ENCODE measurements at places on chromosomes 12 and 14.

DNA sequence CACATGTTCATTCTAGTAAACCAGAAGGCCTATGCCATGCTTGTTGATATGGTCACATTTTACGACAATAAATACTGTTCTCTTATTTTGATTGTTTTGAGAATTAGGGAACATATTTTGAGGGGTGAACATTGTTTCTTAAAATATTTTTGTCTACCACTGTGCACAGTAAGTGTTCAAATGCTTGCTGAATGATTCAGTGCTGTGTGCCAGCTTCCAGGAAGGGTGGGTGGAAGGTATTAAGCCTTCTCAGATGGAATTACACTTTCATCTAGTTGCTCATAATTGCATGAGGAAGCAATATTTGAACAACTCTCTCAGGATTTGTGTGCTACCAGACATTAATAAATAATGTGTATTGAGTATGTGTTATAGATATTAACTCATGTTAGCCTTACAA lies 15.5 kb upstream of the TMX1 start:
- DNase-seq, result no peak

GRCh38 chr12:106758349-106759110 lies 16.0 kb upstream of the RIC8B start:
- DNase-seq, result no peak

DNA sequence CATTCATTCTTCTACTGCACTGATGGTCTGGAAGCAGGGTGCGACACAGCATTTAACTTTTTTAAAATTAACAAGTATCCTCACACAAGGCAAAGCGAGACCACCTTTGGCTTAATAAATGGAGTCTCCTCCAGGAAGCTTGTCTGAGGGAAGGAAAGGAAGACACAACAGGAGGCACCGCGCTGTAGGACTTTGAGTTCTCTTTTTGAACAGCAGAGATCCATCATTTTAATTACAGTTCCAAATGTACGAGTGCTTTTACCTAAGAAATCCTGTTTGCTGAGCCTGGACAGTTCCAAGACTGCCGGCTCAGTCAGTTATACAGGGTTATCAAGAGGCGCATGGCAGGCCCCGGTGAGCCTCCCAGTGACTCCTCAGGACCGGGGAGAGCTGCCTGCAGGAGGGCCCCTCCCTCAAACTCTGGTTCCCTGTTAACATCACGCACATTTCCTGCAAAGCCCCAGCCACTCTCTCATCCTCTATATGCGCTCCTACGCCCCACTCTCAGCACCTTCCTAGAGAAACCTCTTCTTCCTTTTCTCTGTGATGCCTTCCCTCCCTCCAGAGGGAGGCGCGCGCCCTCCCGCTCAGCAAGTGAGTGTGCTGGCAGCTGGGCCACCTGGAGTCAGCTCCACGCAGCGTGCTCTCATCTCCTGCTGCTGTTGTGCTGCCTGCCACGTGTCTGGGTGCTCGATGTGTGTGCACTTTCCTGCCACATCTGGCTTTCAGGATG lies 46.1 kb downstream of the STX2 start:
- DNase-seq, result no peak

- no peak for DNase-seq
These were observed 105.6 kb downstream of the SLC25A47 start for GRCh38 chr14:100428727-100429126.

DNA sequence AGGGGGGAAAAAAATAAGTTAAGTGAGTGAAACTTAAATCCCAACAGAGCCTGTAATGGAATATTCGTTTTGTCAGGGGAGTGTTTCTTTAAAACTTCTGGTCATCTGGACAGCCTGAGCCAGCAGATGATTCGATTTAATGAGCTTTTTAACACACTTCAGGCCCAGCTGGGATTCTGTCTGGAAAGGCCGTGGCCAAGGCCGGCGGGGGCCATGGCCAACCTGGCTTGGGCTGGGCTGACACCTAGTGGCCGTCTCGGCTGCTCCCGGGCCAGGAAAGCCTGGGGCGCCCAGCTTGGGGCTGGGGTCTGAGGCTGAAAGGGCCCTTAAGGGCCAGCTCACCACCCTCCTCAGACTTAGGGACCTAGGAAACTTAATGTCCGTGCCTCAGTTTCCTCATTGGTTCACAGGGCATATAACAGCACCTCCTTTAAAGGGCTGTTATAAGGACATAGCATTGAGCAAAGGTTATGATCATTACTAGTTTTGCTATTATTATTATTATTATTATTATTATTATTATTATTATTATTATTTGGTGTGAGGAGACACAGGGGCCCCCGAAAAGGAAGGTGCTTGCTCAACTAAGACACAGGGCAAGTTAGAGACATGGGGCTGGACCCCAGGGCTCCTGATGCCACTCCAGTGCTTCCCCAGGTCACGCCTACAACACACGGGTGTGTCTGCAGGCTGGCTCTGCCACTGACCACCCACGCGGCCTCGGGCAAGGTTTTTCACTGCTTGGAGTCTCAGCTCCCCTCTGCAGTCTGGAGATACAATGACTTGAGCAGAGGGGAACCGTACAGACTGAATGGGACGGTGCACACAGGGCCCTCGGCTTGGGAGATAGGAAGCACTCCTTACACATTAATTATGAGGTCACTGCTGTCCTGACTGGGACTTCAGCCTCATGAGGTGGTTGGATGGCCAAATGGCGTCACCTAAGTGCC lies 84.0 kb downstream of the SYNE3 start:
- no peak for DNase-seq

DNA sequence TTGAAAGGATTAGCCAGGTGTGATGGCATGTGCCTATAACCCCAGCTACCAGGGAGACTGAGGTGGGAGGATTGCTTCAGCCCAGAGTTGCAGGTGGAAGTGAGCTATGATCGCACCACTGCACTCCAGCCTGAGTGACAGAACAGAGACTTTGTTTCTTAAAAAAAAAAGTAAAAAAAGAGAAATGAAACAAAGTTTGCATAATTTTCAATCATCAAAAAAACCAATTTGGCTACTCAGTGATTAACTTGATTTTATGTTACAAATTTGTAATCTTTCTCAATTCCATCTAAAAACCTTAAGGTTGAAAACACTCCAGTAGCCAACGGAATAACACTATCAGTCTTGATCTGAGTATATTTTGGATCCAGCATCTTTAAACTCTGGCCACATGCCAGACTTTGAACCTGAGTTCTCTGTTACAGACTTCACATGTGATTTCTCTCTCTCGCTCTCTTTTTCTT lies 12.6 kb upstream of the DENND5B start:
- DNase-seq, result no peak

- no peak for DNase-seq
These were observed 166.6 kb downstream of the KTN1 start for GRCh38 chr14:55746558-55746957.

DNA sequence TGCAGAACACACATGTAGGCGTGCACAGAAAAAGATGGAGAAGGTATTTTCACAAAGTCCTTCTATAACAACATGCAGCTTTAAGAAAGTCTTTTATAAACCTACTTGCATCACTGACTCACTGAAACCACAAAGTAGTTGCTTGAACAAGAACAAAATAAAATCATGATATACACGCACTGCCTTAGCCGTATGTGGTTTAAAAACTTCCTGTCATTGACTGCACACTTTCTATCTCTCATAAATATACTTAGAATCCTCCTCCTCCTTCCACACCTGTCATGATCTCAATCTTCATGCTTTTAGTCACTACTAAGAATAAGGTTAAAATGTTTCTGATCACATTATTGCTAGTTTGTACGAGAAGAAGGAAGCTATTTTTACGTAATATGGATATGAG lies 31.8 kb upstream of the RAD51AP1 start:
- DNase-seq, result no peak

GRCh38 chr12:30700216-30700900 lies 4.7 kb upstream of the IPO8 start:
- no peak for DNase-seq

DNA sequence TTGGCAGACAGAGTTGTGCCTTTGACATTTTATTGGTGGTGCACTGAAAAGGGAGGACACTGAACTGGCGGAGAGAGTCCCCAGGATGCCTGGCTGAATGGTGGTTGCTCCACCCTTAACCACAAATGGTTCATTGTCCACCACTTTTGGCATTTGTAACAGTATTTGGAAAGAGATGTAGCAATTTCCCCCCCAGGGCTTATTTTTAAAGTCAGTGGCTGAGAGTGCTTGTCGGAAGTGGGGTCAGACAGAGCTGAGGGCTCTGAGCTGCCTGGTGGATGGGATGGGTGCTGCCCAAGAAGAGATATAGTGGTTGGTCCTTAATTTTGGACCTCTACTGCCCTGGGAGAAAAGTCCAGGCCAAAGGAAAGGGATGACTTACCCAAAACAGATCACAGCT lies 31.5 kb upstream of the FGF6 start:
- no peak for DNase-seq

- no peak for DNase-seq
These were observed 9.2 kb upstream of the RAD52 start for GRCh38 chr12:958588-959123.

GRCh38 chr14:92880851-92881250 lies 42.1 kb upstream of the CHGA start:
- no peak for DNase-seq

GRCh38 chr12:97545804-97546203 lies 83.2 kb downstream of the RMST start:
- no peak for DNase-seq

GRCh38 chr12:123931686-123932321 lies 40.8 kb downstream of the CCDC92 start:
- DNase-seq, result peak; percentile 32
